HFFc6 (cell line): ENCODE measurements at places on chromosomes 16 and 17. TPM values are rescaled to one million over a fixed set of nuclear protein-coding genes. Genes with fewer than 3 reads are reported as not detected.

DNA sequence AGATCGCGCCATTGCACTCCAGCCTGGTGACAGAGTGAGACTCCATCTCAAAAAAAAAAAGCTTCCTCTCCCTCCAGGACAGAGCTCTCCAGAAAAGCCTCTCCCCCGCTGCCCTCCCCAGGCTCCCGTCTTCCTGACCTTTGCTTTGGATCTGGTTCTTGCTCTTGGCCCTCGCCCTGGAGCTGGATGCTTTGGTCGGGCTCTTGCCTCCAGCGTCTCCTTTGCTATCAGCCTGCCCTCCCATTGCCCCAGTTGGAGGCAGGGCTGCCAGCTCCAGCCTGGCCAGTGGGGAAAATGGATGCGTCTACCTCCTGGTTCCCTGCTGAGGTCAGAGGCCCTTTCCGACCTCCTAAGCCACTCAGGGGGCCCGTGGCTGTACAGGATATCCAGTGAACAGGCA, 35.9 kb downstream of the TRARG1 start:
- DNase-seq, result no peak

- no peak for DNase-seq
Observed at GRCh38 chr17:28545787-28546415, 6.5 kb downstream of the UNC119 start.

- DNase-seq, result peak; percentile 67
Observed at GRCh38 chr17:382644-383533, 30.3 kb upstream of the RPH3AL start.

PPY gene
- not detected in 3 replicates for total RNA-seq

- DNase-seq, result no peak
Observed at GRCh38 chr16:2090777-2091546, 43.2 kb downstream of the TSC2 start.

- peak; percentile 95 for DNase-seq
Observed at GRCh38 chr17:51121620-51122472, 1.2 kb upstream of the SPAG9 start.

DNA sequence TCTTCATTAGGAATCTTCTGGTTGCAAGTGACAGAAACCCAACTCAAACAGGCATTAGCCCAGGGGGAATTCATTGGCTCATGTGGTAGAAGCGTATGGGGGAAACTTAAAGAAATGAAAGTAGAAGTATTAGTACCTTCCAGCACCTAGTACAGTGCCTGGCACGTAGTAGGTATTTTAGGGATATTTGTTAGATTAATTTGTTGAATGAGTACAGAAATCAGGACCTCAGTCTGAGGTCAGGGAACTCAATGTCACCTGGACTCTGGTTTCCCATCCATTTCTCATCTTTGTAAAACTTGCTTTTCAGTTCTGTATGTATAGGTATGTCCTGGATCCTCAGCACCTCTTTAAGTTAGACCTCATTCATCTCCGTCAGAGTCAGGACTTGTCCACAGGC, 32.5 kb downstream of the TMC5 start:
- DNase-seq, result no peak

- no peak for DNase-seq
Observed at GRCh38 chr17:76530811-76531485, 6.6 kb downstream of the CYGB start.

RNF43 gene
- total RNA-seq, result 0.03 TPM in 1 of 3 replicates, not detected in the others

- DNase-seq, result no peak
Observed at GRCh38 chr17:16432017-16432416, 16.6 kb downstream of the TRPV2 start.

PRR35 gene
- total RNA-seq, result not detected in 3 replicates

IKZF3 gene
- not detected in 3 replicates for total RNA-seq

GRCh38 chr17:77417575-77417974, 276.8 kb downstream of the SEC14L1 start:
- DNase-seq, result no peak

GRCh38 chr16:1713933-1714332, 7.9 kb downstream of the MAPK8IP3 start:
- no peak for DNase-seq

TOX3 gene
- not detected in 3 replicates for total RNA-seq

GRCh38 chr16:88077328-88078108, 126.3 kb downstream of the BANP start:
- DNase-seq, result no peak

LPCAT2 gene
- 29.1 to 36.3 TPM (median 35.1 TPM) in 3 replicates for total RNA-seq

DNA sequence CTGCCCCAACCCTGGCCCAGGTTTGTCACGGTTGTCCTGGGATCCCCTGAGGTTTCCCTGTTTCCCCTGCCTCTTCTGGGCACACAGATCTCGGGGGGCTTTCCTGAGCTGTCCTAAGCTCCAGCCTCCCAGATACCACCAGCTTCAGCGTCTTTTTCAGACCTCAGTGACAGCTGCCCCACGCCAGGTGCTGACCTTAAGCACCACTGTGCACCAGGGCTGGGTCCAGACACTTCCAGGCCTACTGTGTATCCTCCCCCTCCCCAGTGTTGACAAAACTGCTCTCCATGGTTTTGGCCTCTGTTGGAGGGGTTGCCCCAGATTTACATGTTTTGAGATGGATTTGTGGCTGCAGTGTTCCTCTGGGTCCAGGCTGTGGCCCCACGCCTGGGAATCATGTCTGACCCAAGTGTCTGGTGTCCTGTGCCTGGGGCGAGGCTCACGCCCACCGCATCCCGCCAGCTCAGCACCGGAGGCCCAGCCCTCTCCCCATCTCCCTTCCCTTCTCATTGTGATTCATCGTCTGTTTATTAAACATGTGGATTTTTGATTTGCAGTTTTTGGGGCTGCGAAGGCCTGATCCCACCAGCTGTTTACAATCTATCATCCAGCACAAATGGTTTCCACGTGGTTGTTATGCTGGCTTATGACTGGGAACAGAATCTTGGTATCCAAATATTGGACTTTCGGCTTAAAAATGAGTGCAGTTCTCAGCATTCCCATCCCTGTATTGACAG, 82.1 kb downstream of the METRNL start:
- peak; percentile 20 for DNase-seq

- DNase-seq, result no peak
Observed at GRCh38 chr17:17856386-17856785, 19.6 kb upstream of the SREBF1 start.

GRCh38 chr17:27951872-27952271, 58.7 kb upstream of the LYRM9 start:
- DNase-seq, result no peak
